A549 treated with GW870086 at 1 μM for 4 hours (cell line): ENCODE measurements at places on chromosomes 7 and 10. TPM values are rescaled to one million over a fixed set of nuclear protein-coding genes. Genes with fewer than 3 reads are reported as not detected.

The PIP gene
- total RNA-seq: 0.27 to 0.30 TPM in 2 of 5 replicates, not detected in the others

The MKX gene
- total RNA-seq: not detected in 5 replicates

The PHKG1 gene
- total RNA-seq: 0.35 to 1.9 TPM (median 0.48 TPM) in 5 replicates

The ATOH7 gene
- 0.17 to 0.34 TPM (median 0.18 TPM) in 5 replicates for total RNA-seq

The BAG3 gene
- total RNA-seq: 257 to 328 TPM (median 316 TPM) in 5 replicates

The PSAP gene
- total RNA-seq: 816 to 957 TPM (median 880 TPM) in 5 replicates

The UFSP1 gene
- total RNA-seq: 3.9 to 6.9 TPM (median 5.1 TPM) in 5 replicates

The WNT2 gene
- 0.09 to 0.47 TPM in 2 of 5 replicates, not detected in the others for total RNA-seq

The SLC18A3 gene
- not detected in 5 replicates for total RNA-seq

The NME8 gene
- total RNA-seq: not detected in 5 replicates

The GDF2 gene
- total RNA-seq: not detected in 5 replicates
